Muscle of arm (tissue), 14 donors: ENCODE measurements at places on chromosomes 4 and X. TPM values are rescaled to one million over a fixed set of nuclear protein-coding genes. Genes with fewer than 3 reads are reported as not detected.

- no peak for DNase-seq
Measured at GRCh38 chrX:13983734-13984133, 46.0 kb downstream of the GEMIN8 start.

DNA sequence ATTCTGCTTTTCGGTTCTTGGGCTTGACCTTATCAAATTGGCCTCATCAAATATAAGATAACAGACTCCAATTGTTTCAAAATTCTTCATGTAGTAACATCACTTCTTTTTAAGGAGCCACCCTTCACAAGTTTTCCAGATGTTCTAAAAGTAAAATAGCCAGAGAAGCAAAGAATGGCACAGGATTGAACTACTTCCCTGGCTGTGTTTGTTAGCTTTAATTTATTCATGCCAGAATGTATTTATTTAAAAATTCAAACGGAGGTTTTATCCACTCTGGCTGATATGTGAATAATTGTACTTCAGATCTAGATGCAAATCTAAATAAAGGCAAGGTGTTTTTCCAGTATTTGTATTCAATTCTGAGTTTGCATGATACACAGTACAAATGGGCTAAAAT, 581.3 kb upstream of the TENM3 start:
- DNase-seq = no peak

- DNase-seq = no peak
Measured at GRCh38 chr4:8009710-8010511, 70.2 kb upstream of the AFAP1 start.

- DNase-seq = no peak
Measured at GRCh38 chrX:70166601-70167590, 10.4 kb upstream of the DGAT2L6 start.

DNA sequence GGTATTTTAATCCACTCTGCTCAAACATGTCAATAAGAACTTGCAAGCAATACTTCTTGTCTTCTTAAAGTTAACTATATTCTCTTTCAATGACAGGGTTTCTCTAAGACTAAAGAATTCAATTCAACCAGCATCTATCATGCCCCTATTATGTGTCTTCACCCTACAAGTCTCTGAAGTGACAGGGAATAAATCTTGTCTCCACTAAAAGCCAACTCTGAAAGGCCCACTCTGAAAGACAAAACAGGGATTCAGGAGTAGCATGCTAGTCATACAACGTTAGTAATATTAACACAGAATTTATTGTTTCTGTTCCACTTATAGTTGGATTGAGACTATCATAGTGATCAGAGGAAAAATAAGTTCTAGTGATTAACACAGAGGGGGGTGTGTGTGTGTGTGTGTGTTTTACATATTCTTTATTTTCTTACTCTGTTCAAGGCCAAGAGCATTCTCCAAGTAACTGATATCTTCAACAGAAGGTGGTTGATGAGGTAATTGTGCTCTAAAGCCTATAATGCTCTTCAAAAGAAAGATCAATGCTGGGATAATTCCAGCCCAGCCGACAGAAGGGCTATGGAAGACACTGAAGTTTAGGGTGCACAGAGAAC, 122.4 kb upstream of the DCLK2 start:
- DNase-seq = no peak

- no peak for DNase-seq
Measured at GRCh38 chr4:147831551-147832171, 99.8 kb downstream of the ARHGAP10 start.

- no peak for DNase-seq
Measured at GRCh38 chr4:44093390-44093789, 355.2 kb downstream of the KCTD8 start.

The SSX4 gene
- not detected for polyA plus RNA-seq

The MAGEA1 gene
- polyA plus RNA-seq = not detected

The KIAA1210 gene
- 0.18 TPM for polyA plus RNA-seq

The SPIN2A gene
- 2.8 TPM for polyA plus RNA-seq

The IL1RAPL1 gene
- polyA plus RNA-seq = 0.49 TPM
